T-helper 17 cell (primary cell): ENCODE measurements at places on chromosomes 12 and 14.

DNA sequence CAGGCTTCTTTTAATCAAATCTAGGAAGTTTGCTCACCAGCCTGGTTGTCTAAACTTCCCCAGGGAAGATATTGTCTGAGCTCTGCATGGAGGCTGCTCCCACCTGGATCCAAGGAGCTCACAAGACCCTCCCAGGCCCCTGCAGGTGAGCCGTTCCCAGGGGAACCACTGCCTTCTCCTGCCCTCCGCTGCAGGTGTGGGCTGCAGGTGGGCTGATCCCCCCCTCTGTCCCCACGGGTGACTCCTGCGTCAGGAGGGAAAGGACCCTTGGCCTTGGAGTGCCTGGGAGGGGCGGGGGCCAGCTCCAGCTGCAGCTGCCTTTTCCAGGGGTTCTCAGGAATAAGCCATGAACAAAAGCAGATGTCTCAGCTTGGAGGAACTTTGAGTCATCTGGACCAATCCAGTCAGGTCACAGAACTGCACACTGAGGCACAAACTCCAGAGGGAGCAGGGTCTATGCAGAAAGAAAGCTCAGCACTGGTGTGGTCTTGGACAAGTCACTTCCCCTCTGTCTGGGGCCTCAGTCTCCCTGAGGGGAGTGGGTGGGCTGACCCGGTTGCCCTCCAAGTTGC, 246.6 kb upstream of the RTL1 start:
- no peak for DNase-seq

GRCh38 chr14:104180561-104181165, 42.3 kb downstream of the KIF26A start:
- no peak for DNase-seq

DNA sequence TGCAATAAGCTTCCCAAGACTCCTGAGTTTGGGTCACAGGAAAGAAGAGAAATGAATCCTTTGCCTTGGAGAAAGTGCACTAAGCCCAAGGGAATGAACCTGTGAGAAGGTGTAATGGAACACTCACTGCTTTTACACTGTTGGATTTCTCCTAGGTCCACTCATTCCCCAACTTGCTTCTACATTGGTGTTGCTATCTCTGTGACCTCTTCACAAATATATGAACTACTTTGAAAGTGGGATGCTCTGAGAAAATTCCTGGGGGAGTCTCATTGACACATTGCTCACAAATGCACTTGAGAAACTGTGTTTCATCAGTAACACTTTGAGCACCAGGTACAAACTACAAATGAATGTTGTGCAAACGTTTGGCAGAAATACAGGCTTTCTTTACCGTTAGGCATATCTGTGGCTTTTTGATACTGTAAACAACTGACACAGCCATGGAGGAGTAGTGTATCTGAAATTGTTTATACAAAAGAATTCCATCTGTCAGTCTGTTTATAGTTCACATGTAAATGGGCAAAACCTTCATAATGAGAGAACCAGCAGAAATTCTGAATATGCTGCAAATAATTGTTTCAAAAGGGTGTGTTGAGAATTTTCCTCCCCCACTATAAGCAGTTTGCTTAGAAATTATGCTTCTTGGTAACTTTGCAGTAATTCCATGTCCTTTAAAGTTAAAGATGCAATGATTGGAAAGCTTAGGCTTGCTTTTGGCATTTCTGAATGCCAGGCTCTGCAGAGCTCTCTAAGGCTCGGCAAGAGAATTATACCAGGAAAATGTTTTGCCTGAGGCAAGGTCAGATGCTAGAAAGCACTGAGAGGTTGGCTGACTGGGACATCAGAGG, 348.5 kb upstream of the DDHD1 start:
- no peak for DNase-seq

DNA sequence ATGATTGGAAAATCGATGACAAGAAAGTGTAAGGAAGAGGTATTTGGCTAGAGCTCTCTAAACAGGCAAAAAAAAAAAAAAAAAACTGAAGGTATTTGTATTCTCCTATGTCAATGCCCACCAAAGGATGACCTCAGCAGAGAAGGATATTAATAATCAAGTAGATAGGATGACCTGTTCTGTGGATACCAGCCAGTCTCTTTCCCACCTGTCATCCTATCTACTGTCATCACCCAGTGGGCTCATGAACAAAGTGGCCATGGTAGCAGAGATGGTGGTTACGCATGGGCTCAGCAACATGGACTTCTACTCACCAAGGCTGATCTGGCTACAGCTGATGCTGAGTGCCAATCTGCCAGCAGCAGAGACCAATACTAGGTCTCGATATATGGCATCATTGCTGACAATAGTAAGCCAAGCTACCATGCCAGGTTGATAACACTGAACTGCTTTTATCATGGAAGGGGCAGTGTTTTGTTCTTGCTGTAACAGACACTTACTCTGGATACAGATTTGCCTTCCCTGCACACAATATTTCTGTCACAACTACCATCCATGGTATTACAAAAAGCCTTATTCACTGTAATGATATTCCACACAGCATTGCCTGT, 43.5 kb downstream of the RPS6KA5 start:
- no peak for DNase-seq

DNA sequence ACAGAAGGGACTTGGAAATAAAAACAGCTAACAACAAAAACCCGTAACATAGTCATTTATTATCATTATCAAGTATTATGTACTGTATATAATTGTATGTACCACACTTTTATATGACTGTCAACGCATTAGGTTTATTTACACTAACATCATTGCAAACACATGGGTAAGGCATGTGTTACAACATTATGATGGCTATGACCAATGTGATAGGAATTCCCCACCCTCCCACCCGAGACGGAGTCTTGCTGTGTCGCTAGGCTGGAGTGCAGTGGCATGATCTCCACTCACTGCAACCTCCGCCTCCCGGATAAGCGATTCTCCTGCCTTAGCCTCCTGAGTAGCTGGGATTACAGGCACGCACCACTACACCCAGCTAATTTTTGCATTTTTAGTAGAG, 82.6 kb downstream of the ERC1 start:
- no peak for DNase-seq

- no peak for DNase-seq
Observed at GRCh38 chr12:86772696-86773095, 516.5 kb upstream of the MGAT4C start.

GRCh38 chr12:26699237-26699636, 133.8 kb downstream of the ITPR2 start:
- DNase-seq, result no peak

DNA sequence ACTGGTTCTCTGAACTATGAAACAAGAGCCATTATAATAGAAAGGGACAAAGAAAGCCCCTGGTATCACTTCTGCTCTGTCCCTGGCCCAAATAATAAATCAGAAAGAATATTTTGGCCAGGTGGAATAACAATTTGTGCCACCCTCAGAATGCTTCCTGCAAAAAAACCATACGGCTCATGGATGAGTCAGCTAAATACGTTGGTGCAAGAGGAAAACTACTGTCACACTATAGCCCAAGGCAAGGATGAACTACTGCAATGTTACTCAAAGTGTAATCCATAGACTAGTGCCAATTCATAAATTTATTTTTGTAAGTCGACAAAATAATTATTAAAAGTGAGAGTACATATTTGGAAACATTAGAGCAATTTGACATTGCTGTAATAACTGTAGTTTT, 68.2 kb downstream of the ANKS1B start:
- no peak for DNase-seq

DNA sequence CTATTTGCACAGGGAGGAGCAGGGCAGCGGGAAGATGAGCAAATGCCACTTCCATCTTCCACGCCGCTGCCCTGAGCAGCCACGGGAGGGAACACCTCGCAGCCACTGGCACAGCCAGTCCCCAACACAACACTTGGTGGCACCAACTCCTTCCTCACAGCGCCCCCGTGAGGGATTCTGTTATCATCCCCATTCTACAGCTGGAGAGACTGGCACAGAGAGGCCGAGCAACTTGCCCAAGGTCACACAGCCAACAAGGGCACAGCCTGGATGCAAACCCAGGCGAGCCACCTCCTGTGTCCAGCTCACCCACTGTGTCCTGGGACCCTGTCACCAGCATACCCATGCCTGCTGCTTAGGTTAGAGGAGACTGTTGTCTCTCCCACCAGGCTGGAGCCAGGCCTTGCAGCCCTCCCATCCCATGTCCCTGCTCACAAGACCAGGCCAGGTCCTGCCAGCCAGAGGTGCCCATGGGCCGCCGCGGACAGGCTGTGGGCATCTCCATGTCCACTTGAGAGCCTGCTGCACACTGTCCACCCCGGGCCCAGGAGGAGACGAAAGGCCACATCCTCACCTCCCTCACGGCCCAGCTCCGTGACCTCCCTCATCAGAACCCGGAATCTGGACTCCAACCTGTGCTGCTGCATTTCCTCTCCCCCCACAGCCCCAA, 57.0 kb downstream of the NCOR2 start:
- no peak for DNase-seq

- DNase-seq, result no peak
Observed at GRCh38 chr12:110379197-110379596, 24.3 kb downstream of the ANAPC7 start.

DNA sequence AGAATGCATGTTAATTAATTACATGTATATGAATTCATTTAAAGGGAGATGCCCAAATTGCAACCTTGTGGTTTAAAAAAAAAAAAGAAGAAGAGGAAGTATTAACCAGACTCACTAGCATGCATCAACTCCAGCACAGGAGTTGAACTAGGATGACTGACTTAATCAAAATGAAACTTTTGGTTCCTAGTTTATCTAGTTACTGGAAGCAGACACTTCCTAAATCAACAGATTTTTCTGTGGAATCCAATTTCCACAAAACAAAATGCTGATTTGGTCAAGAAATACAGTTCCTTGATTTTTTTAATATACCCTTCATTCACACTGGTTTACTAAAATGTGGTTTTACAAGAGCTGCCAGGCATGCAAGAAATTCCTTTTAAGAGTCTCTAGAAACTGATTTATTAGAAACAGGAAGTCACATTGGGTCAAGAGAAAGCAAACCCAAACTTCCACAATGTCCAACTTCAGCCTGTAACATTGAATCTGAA, 41.6 kb downstream of the ITPR2 start:
- DNase-seq, result no peak

DNA sequence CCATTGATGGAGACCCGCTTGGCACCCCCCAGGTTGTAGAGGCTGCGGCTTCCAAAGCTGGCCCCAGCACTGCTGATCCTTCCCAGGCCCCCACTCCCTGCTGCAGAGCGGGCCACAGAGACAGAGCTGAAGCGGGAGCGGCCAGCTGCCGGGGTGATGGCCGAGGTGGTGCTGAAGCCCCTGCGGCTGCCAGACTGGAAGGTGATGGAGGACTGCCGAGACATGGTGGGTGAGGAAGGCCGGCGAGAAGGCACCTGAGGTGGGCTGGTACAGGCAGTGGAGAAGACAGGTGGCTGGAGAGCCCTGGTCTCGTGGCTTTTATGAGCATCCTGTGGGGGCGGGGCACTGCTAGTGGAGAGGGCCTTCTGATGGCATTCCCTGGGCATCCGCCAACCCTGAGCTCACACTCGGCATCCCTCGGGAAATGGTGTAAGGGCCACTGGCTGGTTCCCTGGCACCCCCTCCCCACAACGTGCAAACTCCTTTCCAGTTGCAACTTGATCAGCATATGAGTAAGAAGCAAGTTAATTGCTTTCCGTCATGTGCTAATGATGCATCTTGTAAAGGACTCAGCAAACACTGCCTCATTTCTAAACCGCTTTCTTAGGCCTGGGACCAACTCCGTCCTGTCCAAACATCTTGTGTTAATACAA, at the start of gene KRT75:
KRT75 (minus strand) TSS at position 291 of the 653 bp plus-strand sequence; CDS start at position 224, 67 bp downstream.
- DNase-seq, result no peak

- DNase-seq, result no peak
Observed at GRCh38 chr14:53401646-53402045, 248.5 kb upstream of the DDHD1 start.

DNA sequence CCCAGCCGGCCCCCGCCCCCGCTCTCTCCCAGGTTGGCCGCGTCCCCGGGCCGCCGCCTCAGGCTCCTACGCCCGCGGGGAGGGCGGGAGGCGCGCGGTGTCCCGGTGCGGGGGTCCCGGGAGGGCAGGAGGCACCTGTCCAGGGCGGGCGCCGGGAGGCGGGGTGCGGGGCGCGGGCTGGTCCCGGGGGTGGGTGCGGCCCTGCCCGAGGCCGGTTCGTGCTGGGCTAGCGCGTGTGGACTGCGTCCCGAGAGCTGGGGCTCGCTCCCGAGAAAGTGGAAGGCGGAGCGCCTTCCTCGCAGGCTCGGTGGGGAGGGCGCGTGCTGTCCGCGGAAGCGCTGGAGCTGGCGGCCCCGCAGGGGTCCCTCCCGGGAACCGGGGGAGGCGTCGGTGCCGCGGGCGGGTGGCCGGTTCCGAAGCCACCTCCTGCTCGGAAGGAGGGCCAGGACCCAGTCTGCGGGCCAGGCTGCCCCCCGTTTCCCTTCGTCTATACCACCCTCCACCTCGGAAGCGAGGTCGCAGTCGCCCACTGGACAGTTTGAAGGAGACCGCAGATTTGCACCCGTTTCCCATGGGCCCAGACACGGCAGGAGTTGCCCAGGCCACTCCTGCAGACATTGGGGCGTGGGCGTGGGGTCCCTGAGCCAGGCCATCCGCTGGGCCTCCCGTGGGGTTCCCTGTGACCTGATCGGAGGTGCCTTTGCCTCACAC, 636 bp downstream of the ZFYVE21 start:
- DNase-seq, result no peak

- no peak for DNase-seq
Observed at GRCh38 chr12:18430425-18431048, 169.2 kb downstream of the PIK3C2G start.

DNA sequence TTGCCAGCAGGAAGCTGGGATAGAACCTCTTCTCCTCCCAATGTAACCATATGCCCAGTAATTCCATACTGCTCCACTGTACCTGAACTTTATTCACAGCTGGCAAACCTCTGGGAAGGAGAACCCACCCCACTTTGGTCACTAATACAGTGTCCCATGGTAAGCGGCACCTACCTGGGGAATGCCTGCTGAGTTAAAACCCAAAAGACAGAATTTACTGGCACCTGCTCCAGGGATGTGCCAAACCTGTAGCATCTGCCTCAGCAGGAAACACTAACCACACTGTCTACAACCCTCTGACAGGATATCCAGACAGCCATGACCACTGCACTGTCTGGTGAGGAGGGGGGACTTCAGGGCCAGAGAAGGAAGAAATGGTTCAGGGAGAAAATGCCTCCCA, 26.6 kb downstream of the DDX24 start:
- no peak for DNase-seq

- no peak for DNase-seq
Observed at GRCh38 chr12:49583366-49584094, 15.6 kb upstream of the MCRS1 start.

DNA sequence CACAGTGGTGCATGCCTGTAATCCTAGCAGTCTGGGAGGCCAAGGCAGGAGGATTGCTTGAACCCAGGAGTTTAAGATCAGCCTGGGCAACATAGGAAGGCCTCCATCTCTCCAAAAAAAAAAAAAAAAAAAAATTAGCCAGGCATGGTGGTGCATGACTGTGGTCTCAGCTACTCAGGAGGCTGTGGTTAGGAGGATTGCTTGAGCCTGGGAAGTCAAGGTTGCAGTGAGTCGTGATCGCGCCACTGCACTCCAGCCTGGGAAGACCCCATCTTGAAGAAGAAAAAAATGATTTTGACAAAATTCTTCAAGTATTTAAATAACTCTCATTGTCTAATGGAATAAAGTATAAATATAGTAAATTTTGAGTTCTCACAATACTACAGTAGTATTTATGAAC, 219.2 kb upstream of the SSTR1 start:
- no peak for DNase-seq
